Stimulated activated CD4-positive, alpha-beta T cell treated with anti-CD3 and anti-CD28 coated beads, Interleukin-15, amount 100 ng/mL, for 1 hour (primary cell): ENCODE measurements at places on chromosomes 7 and 10.

GRCh38 chr7:154781369-154782303, 221.3 kb downstream of the PAXIP1 start:
- DNase-seq, result no peak

DNA sequence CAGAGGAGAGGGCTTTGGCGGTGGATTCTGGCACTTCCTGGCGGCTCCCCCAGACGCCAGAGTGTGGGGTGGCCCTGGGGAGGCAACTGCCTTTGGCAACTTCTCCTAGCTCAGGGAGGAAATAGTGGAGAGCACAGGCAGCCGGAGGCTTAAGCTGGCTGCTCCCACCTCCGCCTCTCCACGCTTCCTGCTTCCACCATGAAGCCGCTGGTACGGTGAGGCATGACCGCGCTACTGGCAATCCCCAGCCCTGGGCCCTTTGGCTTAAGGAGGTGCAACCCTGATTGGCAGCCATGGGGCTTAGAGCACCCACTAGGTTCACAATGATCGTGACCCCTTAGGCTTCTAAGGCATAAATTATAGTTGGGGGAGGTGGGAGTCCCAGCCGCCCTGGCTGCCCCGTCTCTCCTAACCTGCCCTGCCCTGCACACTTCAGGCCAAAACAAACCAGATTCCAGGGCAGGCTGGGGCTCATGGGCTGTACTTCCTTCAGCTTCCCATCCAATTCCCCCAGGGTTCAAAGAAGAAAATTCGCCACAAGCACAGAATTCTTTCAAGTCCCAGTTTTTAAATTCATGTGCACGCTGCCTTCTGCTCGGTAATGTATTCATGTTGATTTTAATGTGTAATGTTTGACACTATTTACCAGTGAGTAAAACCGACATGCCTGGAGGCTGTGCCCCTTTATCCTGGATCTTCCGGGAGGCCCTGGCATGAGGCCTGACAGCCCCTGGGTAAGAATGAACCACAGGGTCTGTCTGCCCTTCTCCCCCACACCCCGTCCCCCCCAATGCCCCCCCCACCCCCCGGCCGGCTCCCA, 90.7 kb upstream of the LRRC4 start:
- no peak for DNase-seq

GRCh38 chr10:126387041-126387921, 996 bp downstream of the ADAM12 start:
- no peak for DNase-seq

DNA sequence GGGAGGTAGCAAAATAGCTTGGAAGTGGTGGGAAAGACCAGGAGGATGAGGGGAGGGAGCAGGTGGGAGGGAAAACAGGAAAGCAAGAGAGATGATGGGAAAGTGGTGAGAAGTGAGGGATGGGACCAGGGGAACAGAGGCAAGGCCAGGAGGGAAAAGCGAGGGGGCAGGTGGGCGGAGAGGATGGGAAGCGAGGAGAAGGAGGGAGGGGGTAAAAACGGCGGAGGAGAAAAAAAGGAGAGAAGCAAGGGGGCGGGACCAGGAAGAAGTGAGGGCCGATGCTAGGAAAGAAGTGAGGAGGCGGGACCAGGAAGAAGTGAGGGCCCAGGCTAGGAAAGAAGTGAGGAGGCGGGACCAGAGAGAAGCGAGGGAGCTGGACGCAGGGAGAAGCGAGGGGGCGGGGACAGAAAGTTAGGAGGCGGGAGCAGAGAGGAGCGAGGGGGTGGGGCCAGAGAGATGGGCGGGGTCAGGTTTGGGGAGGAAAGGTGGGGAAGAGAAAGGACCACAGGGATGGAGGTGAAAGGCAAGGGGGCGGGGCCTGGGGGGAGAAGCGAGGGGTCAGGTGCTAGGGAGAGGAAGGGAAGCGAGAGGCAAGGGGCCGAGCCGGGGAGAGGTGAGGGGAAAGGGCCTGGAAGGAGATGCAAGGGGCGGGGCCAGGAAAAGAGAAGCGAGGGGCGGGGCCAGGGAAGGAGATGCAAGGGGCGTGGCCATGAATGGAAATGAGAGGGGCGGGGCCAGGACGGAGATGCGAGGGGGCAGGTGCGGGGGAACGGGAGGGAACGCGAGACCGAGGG, 984 bp downstream of the SMURF1 start:
- peak; percentile 68 for DNase-seq
